Transverse colon (tissue), 4 donors: ENCODE measurements at places on chromosomes 13 and 19. TPM values are rescaled to one million over a fixed set of nuclear protein-coding genes. Genes with fewer than 3 reads are reported as not detected.

DNA sequence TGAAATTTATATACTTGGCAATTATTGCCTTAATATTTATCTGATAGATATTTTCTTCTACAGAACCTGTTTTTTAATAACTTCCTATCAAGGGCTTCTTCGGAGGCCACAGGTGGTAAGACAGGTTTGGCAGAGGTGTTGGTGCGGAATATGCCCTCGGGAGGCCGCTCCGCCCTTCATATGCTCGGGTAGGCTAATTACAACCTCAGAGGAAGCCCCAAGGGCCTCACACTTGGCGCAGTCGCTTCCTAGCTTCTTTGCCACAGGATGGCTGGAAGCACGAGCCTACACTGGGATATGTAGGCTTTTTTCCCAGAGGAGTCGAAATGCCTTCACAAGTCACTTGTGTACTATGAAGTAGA lies 68.8 kb downstream of the LMO7 start:
- peak; percentile 81 for DNase-seq

DNA sequence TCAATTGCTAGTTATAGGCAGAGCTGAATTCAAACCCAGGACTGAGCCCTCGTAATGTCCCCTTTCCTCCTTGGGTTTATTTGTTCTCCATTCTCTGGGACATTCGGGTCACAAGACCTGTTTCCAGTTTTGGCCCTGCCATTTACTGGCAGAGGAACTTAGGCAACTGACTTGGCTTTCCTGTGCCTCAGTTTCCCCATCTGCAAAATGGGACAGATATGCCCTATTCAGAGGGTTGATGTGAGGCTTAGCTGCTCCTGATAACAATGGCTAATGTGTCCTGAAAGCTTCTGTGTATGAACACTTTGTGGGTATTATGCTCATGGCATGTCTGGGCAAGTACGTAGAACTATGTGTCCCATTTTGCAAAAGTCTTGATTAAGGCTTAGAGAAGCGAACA lies 996 bp downstream of the ZNF524 start:
- no peak for DNase-seq

DNA sequence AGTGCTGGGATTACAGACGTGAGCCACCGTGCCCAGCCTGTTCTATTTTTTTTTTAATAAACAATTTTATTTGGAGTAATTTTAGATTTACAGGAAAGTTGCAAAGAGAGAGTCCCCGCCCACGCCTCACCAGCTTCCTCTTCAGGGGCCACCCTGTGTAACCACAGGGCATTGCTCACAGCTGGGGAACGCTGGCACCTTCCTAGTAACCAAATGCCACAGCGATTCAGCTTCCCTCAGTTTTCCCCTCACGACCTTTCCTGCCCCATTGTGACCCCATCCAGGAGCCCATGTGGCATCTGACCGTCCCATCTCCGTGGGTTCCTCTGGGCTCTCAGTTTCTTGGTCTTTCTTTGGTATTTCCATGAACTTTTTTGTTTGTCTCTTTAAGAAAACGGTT lies 83.9 kb downstream of the GNG7 start:
- DNase-seq, result peak; percentile 74

GRCh38 chr13:107807306-107808073 lies 407.8 kb downstream of the LIG4 start:
- DNase-seq, result no peak

DNA sequence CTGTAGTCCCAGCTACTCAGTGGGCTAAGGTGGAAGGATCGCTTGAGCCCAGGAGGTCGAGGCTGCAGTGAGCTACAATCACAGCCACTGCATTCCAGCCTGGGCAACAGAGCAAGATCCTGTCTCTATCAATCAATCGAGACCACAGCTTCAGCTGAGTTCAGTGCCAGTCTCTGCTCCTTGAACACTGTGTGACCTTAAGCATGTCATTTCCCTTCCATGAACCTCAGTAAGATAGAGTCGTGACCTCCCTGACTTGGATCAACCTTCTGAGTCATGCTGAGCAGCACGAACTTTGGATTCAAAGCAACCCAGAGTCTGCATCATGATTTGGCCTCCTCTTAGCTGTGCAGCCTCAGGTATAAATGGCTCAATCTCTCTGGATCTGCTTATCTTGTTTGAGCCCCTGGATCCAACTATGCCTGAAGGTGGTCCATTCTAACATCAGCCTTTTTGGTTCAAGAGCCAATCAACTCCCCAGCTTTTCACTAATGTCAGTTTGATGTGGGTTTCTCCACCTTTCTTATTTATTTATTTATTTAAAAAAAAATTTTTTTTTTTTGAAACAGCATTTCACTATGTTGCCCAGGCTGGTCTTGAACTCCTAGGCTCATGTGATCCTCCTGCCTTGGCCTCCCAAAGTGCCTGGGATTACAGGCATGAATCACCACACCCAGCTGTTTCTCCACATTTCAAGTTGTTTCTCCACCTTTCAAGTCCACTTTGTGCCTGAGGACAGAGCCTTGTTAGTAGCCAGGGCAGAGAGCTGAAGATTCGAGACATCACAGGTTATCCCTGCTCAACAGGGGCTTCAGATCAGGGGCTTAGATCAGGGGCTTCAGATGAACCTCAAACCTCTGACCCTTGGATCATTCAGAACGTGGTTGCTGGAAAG lies 26.4 kb downstream of the PTPRS start:
- DNase-seq, result no peak

DNA sequence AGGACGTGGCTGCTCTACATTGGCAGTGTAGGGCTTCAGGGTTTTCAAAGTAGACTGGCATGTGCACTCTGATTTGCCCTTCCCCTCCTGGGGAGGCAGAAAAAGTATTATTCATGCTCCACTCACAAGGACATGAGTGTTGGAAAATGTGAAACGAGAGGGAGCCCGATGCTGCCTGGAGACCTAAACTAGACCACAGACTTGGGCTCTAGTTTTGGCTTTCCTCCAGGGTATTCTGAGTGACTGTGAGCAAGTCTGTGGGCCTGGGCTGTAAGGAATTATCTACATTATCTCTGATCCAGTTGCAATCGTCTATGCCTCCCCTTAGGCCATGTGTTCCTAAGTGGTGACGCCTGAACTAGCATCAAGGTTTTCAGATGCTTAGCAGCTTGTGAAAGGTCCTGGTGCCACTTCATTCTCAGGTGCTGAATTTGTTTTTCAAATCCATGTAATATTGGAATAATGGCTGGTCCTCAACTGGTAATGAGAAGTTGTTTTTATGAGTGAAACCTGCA lies 55.0 kb downstream of the MRPL57 start:
- no peak for DNase-seq

DNA sequence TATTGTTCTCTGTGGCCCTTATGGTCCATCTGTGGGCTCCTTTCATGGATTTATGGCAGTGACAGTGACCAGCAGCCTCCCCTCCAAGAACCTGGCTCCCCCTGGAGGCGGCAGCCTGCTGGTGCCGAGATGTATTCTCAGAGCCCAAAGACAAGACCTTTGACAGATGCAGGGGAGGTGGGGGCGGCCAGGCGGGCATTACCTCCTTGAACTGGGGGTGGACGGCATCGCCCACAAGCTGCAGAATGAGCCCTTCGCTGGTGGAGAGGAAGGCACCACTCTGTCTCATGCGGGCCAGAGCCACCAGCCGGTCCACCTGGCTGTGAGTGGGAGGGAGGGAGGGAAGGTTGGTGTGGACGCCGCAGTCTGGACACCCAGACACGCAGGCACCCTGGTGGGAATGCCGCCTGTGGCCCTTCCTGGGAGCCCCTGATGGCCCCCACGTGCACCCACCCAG lies 6.6 kb downstream of the ISOC2 start:
- DNase-seq, result no peak

- DNase-seq, result no peak
These were observed 26.0 kb downstream of the SHISA2 start for GRCh38 chr13:26025771-26026170.

- DNase-seq, result peak; percentile 47
These were observed at the start of gene IL12RB1 for GRCh38 chr19:18086590-18087138. Gene IL12RB1 (minus strand): TSS chr19:18086934. CDS start chr19:18086823, 111 bp downstream.

- DNase-seq, result no peak
These were observed 62.2 kb downstream of the ZAR1L start for GRCh38 chr13:32252812-32253438.

DNA sequence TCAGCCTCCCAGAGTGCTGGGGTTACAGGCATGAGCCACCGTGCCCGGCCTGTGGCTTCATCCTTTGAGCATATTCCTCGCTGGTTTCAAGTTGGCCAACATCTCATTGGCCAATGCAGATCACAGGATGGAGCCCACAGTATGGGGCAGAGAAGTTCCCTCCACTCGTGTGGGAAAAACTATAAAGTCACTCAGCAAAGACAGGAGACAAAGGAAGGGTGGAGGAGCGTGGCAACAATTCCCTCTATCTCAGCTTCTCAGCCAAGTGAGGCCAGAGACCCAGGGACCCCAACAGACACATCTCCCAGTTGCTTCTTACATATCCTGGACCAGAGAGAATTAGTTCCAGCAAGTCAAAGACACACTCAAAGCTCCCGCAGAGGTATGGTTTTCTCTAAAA lies 184.6 kb upstream of the SOX1 start:
- DNase-seq, result no peak

VSTM1 gene
- total RNA-seq, result not detected

ZFR2 gene
- not detected for total RNA-seq

POU4F1 gene
- not detected for total RNA-seq

GNG7 gene
- total RNA-seq, result 5.7 TPM
